ENCODE measurements at places on chromosomes 6 and 20.

DNA sequence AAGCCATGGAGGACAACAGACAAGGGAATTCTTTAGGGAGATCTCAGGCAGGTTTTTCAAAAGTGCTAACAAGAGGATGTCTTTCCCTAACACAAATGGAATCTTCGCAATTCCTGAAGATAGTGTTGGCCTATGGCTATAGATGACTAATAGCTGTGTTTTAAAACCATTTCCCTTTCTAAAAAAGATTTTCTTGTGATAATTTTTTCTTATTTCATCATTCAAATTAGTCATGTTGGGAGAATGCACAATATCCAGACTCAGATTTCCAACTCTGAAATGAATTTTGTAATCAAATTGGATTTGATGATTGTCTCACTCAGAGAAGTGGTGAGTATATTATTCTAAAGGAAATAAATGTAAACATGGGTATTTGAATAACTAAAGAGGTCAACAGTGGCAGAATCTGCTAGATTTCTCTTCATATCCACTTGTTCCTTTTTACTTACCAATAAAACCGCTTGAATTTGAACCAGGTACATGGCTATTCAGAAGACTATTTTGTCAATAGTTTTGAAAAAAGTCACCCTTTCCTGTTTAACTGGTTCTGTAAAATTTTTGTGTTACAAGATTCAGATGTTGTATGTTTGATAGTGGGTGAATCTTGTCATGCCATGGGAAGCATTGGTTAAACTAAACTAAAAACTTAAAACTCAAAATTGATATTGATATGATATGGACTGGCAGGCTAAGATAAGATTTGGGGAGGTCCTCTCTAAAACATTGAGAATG lies 1223.7 kb upstream of the EYS start:
- DNase-seq = no peak

DNA sequence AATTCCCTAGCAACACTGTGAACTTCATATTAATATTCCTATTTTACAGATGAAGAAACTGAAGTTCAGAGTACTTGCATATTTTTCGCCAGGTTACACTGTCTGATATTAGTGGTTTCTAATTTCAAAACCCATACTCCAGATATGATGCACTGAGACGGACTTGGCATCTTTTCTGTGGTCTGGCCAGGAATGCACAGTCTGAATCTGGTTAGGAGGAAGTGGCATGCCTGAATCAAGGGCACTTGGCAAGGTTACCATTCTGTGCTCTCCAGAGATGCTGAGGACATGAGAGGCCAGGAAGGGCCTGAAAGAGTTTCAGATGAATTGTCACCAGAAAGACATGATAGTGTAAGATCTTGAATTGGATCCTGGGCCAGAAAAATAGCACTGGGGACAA lies 150.1 kb downstream of the HAO1 start:
- DNase-seq = no peak

GRCh38 chr6:96743496-96743895 lies 93.8 kb downstream of the GPR63 start:
- no peak for DNase-seq

GRCh38 chr6:82205930-82206392 lies 41.6 kb downstream of the IBTK start:
- no peak for DNase-seq

- no peak for DNase-seq
These were observed 24.0 kb upstream of the CTNNBL1 start for GRCh38 chr20:37669773-37670236.

All from GM13977 (cell line).